ENCODE measurements at places on chromosomes 5 and 9. TPM values are rescaled to one million over a fixed set of nuclear protein-coding genes. Genes with fewer than 3 reads are reported as not detected.

CCDC192 gene
- not detected for total RNA-seq

PLAC8L1 gene
- not detected for total RNA-seq

UNC13B gene
- total RNA-seq, result 52.7 TPM

GFI1B gene
- total RNA-seq, result not detected

PHYHD1 gene
- 71.2 TPM for total RNA-seq

PAPPA gene
- 2.5 TPM for total RNA-seq

FAM78A gene
- 0.17 TPM for total RNA-seq

- no peak for DNase-seq
These were observed at the start of gene QRFP for GRCh38 chr9:130896233-130897014. TSS of gene QRFP (minus strand) at chr9:130896812. CDS start at chr9:130893838, 2,974 bp downstream.

- no peak for DNase-seq
These were observed 590.5 kb upstream of the RORB start for GRCh38 chr9:73906671-73907070.

GRCh38 chr9:127360829-127361228 lies 36.1 kb upstream of the SLC2A8 start:
- no peak for DNase-seq

DNA sequence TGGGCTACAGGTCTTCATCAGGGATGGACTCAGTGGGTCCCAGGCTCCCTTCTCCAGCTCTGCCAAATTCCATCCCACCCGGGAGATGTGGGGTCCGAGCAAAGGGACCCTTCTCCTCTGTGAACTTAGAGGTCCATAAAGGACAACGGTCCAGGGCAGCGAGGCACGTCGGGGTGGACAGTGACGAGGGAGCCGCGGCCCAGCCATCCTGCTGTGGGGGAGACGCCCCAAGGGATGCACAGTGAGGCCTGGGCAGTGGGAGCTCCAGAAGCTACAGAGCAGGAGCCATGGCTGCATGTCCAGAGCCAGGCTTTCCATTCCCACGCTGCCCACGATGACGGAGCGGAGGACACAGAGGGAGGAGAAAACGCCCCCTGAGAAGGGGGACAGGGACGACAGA lies 107.5 kb upstream of the PPP1R26 start:
- no peak for DNase-seq

DNA sequence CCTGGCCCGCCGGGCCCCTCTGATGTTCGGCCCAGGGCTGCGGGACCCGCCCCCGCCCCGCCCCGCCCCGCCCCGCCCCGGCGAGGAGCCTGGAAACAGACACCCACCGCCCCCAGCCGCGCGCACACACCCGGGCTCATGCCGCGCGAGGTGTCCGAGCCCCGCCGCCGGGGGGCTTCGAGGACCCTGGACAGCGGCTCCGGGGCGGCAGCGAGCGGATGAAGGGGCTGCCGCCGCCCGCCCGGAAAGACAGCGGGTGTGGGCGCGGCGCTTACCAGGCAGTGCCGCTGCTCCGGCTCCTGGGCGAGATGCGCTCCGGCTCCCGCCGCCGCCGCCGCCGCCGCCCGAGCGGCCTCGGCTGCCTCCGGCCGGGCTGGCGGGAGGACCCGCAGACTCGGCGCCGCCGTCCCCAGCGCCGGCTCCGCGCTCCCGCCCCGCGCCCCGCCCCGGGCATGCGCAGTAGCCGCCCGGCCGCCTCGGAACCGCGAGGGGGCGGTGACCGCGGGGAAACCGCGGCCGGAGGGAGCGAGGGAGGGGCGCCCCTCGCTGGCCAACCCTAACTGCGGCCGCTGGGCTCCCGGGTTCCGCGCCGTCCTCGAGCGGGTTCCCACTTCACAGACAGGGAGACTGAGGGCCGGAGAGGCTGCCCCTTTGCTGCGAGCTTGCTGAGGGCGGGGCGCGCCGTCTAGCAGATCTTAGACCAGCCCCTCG lies at the start of gene GPRIN1:
GPRIN1 (minus strand) TSS at position 433 of the 711 bp plus-strand sequence. CDS start 10,322 bp downstream, outside the sequence.
- no peak for DNase-seq

GRCh38 chr9:133144904-133145851 lies 18.5 kb downstream of the GBGT1 start:
- DNase-seq, result no peak

- DNase-seq, result no peak
These were observed 557.9 kb downstream of the CTNND2 start for GRCh38 chr5:11346336-11346735.
